ENCODE measurements at places on chromosomes 7 and 10.

GRCh38 chr7:29146888-29147609, 712 bp upstream of the CPVL start:
- no peak for DNase-seq

GRCh38 chr10:116553378-116553980, 7.7 kb downstream of the PNLIP start:
- no peak for DNase-seq

DNA sequence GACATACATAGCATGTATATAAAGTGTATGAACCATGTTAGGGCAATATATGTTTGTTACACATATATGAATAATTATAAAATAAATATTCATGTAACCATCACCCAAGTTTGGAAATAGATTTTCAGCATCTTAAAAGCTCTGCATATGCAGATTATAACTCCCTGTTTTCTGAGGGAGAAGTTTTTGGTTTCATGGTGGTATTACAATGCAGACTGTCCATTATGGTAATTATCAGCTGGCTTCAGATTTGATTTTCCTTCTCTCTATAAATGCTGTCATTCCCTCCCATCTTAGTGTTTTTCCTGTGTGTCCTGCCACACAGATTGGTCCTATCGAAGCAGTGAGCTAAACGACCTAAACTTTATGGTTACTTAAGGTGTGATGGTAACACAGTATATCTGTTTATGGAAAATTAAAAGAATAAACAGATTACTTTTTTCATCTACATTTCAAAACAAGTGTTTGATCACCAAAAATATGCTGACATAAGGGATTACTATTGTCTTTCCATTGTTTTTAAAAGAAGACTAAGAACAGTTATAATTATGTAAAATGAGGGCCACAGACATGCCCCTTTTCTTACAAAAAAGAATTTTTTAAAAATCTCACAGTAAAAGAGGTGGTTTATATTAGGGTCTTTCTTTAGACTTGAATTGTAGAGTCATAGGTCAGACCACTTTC, 17.7 kb downstream of the PRPF18 start:
- no peak for DNase-seq

- DNase-seq, result no peak
These were observed 196.5 kb downstream of the ACTR3B start for GRCh38 chr7:152956006-152956405.

DNA sequence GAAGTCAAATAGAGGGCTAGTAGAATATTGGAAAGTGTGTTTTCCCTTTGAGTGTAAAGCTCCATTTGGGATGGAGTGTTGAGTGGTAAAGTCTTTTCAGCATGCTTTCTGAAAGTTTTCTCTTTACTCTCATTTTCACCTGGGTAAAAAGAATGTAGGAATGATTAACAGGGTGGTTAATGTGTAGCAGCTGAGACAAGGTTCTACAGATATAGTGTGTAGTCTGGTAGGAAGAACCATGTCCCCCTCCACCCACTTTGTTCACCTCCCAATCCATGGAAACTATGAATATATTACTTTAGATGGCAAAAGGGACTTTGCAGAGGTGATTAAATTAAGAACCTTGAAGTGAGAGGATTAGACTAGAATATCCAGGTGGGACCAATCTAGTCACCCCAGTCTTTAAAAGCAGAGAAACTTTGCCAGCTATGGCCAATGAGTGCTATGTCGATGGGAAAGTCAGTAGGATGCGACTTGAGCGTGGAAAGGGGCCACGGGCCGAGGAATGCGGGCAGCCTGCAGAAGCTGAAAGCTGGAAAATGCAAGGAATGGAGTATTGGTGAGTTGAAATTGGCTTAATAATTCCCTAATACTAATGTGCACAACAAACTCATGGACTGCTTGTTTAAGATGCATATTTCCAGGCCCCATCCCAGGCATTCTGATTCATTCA, 166.3 kb upstream of the AHR start:
- DNase-seq, result no peak

- DNase-seq, result no peak
These were observed 238.7 kb downstream of the TCERG1L start for GRCh38 chr10:131072651-131073468.

GRCh38 chr7:156334636-156335035, 305.9 kb upstream of the RNF32 start:
- no peak for DNase-seq

GRCh38 chr10:10642751-10643150, 374.9 kb upstream of the CELF2 start:
- DNase-seq, result peak; percentile 32

GRCh38 chr10:121385136-121385535, 213.1 kb downstream of the FGFR2 start:
- DNase-seq, result no peak

- peak; percentile 71 for DNase-seq
These were observed 34.3 kb upstream of the ZNF32 start for GRCh38 chr10:43682956-43683355.

DNA sequence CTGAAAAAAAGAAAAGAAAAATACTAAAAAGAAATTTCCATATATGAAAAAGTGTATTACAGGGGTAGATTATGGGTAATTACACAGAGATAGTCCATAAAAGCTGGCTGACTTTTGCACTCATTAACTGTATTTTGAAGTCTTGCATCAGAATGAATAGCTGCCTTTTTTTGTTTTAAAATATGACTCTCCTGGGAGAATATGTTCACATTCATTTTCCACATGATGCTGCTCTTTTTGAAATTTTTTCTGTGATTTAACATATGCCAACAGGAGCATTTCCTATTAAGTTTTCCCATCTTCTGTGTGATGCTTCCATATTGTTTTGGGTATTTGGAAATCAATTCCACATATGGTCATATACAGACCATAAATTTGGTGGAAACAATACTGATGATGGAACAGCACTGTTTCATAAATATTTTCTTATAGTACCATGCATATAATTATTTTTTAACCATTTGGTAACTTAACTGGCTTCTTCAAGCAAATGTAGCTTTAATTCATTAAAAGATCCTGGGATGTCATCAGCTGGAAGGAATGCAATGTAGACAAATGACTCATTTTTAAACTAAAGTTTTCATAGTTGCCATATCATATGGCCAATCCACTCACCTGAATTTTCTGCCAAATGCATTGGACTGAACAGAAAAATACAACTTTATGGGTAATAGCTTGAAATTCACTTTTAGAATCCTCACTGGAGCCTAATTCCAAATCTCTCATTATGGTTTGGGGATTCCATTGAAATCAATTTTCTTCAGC, 313.9 kb upstream of the GLI3 start:
- DNase-seq, result no peak

- no peak for DNase-seq
These were observed 11.1 kb downstream of the SLC35G1 start for GRCh38 chr10:93904901-93905300.

- DNase-seq, result no peak
These were observed 19.1 kb upstream of the GALNT11 start for GRCh38 chr7:152006336-152006735.

DNA sequence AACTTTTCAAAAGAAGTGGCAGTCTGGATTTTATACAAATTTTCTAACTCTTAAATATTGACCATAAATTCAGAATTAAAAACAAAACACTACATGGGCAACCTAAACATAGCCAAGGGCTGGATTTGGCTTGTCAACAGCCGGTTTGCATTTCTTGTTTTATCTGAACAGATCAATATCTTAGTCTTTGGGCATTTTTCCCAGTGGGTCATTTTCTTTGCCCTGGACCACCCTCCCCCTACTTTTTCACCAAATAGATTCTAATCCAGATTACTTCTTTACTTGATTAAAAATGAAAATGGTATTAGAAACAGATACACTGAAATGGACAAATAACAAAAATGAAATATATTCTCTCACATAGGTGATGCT, 189.0 kb downstream of the ANK3 start:
- DNase-seq, result no peak

DNA sequence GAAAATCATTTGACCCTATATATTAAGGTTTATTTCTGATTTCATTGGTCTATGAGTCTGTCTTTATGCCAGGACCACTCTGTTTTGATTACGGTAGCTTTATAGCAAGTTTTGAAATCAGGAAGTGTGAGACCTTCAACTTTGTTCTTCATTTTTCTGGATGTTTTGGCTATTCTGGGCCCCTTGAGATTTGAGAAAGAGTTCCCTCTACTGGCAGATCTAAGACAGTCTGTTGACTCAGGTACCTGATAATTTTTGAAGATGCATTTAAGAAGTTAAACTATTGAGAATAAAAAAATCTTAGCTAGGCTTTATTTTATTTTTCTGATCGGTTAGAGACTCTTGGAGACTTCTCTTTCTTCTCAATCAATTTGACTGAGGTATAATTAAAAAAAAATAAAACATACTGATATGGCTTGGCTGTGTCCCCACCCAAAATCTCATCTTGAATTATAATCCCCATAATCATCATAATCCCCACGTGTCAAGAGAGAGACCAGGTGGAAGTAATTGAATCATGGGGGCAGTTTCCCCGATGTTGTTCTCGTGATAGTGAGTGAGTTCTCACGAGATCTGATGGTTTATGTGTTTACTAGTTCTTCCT, 209.2 kb downstream of the SNX10 start:
- DNase-seq, result peak; percentile 16

GRCh38 chr10:12975266-12975665, 26.2 kb downstream of the CCDC3 start:
- no peak for DNase-seq

DNA sequence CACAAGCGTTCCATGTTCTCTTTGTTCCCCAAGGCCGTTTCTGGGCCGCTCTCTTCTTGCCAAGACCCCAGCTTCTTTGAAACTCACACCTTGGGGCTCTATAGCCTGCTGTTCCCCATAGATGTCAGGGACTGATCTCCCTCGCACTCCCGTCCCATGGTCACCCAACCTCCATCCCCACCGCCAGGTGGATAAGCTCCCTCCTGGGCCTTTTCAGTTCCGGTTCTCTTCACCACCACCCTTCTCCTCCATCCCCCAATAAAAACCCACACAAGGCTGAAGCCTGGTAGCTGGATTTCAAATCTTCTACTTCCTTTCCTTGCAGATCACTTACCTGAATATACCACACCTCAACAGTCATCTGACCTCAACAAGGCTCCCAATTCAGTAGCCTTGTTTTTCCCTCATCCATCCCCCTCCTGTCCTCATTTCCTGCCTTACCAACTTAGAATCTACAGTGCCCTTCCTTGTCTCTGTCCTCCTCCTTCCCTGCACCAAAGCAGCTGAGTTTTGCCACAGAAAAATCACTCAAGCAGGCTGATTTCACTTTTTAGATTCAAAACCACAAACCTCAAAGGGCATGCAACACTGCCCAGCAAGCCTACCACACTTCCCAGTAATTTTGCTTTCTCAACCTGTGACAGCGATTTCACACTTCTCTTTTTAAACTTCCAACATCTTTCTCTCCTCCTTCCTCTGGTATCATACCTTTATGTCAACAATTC, 7.7 kb downstream of the SLC37A3 start:
- DNase-seq, result peak; percentile 22

DNA sequence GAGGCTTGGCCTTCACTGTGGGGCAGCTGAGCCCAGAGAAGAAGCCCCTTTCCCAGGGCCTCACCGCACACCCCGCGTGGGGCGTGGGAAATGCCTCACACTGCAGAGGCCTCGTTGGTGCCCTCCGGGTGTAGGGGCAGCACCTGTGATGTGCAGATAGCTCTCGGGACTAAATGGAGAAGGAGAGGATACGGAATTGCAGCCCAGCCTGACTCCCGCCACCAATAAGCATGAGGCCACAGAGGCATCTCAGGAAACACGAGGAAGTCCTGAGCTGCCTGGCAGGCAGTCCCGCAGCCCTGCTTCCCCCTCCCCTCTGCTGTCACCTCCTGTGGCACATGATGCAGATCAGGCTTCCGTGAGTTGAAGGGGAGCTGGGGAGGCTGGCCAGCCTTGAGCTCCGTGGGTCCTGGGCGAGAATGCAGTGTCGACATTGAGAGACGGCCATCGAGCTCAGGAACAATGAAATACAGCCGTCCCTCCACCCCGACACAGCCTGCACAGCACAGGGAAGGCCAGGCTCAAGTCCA, 59.6 kb upstream of the PPP2R2D start:
- DNase-seq, result no peak

- DNase-seq, result no peak
These were observed 168.5 kb downstream of the PLXNA4 start for GRCh38 chr7:132407764-132408163.

DNA sequence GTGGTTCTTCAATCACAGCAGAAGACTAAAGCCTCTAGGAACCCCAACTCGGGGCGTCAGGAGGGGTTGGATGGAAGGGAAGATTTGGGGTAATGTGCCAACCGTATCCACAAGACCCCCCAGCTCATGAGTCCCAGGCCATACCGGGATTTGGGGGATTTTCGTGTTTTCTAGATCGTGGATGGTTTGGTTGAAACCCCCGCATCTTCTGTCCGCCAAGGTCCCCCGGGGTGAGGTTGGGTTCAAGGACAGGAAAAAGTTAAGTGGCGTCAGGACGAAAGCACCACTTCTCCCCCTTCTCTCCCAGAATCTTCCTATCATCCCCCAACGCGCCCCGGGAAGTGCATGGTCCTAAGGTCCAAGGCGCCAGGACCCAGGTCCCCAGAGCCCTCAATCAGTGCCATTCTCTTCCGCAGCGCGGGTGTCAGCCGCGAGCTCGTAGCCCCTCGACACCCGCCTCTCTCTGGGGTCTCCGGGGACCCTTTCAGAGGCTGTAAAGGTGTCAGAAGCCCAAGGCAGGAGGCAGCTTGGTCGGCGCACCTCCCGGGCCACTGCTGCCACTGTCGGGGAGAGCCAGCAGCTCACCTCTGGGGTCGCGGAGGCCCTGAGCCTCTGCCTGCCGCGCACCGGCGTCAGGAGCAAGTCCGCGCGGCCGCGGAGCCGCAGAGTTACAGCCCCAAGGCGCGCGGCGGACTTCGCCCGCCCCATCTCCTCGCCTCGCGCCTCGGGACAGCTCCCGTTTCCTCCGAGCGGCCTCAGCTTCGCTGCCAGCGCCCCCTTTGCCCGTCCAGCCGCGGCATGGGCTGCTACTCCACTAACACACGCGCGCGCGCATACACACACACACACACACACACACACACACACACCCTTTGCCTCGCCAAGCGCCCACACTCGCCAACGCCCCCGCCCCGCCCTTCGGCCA, 1.5 kb downstream of the MKX start:
- peak; percentile 26 for DNase-seq

GRCh38 chr10:31384589-31384949, 65.6 kb downstream of the ZEB1 start:
- DNase-seq, result peak; percentile 38

All from IMR-90 (cell line).